Keratinocyte (primary cell): ENCODE measurements at places on chromosomes 16 and 17.
A peak's percentile ranks its signal among the peaks of the same experiment; 100 is the strongest.

DNA sequence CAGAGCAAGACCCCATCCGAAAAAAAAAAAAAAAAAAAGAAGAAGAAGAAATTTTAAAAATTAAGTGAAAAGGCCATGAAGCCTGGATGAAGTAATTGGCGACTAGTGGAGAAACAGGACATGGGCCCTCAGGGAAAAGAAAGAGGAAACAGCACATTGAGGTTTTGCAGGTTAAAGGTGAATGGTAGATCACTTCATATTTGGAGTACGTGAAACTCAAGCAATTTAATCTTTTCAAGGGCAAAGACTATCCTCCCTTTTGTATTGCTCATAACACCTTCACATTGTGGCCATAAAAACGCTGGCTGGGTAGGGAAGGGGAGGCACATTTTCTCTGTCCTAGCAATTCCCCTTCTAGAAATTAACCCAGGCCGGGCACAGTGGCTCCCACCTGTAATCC, 53.1 kb downstream of the LITAF start:
- H3K4me3 ChIP-seq: no peak overlapping the region
- H3K36me3 ChIP-seq: no peaks in the 10 kb centered on the region
- no peak overlapping the region for H3K27ac ChIP-seq
- peaks cover 17% of the 10 kb centered on the region for H3K4me1 ChIP-seq
- DNase-seq: no peak

DNA sequence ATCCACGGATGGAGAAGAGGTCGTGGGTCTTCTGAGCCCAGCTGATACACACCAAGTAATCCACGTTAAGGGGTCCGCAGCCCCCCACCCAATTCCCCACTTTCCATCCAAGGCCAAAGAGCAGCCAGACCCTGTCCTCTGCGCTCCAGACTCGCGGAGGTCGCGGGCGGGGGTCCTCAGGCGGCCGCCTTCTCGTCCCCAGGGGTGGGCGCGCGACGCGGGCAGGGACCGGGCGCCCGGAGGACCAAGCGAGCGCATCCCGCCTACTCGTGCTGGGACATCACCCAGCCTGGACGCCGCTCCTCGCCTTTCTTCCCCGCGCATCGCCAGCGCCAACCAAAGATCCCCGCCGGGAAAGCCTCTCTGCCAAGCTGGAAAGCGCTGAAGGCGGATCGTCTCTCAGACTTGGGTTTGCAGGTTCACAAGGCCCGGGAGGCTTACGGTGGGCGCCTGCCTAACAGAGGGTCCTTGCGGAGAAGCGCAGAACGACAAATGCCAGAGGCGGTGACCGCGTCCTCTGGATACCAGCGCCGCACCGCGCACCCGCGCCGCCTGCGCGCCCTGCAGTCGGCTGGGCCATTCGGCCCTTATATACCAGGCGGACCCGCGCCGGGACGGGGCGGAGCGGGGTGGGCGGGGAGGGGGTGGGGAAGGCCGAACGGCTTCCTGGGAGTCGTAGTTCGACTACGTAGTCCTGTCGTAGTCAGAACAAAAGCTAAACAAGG, 471.6 kb downstream of the SOX9 start:
- no peak for DNase-seq
- peaks cover 19% of the 10 kb centered on the region for H3K4me1 ChIP-seq
- H3K27me3 ChIP-seq: no peaks in the 10 kb centered on the region
- peak overlapping the region; percentile 97 for H3K27ac ChIP-seq

GRCh38 chr17:83035722-83036121, 43.7 kb upstream of the METRNL start:
- no peaks in the 10 kb centered on the region for H3K36me3 ChIP-seq
- no peak overlapping the region for H3K4me3 ChIP-seq
- H3K27ac ChIP-seq: no peak overlapping the region

DNA sequence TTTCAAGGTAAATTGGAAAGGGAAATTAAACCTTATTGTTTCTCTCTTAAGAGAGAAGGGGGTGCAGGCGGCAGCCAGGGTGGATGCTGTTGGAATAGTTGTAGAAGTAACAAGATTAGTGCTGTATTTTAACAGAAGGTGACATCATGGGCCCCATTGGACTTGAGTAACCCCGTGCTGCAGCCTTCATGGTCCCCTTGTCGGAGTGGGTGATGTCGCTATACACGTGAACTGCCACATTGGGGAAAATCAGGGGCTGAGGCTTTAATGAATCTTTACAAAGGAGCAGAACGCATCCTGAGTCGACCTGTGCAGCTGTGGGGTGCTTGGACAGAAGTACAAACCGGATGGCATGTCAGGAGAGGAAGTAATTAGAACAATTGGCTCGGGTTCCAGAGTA, 3.2 kb downstream of the SNX11 start:
- no peak overlapping the region for H3K27ac ChIP-seq
- DNase-seq: no peak
- H3K4me3 ChIP-seq: no peak overlapping the region

DNA sequence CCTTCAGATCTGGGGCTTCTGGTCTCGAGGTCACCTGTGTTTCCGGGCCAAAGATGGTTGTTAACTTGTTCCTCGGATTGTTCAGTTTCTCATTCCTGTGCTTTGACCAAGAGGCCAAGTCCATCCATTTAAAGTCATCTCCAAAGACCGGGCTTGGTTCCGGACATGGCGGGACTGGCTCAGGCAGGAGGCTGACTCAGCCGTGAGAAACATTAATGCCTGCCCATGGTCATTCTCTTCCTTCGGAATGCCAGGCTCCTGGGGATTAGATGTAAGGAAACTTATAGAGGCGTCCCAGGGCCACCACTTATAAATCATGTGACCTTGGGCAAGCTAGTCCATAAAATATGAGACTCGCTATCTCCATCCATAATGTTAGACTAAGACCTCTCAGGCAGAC, 13.6 kb upstream of the NKD1 start:
- no peak overlapping the region for H3K4me3 ChIP-seq
- no peak for DNase-seq
- peaks cover 25% of the 10 kb centered on the region for H3K4me1 ChIP-seq
- no peak overlapping the region for H3K27ac ChIP-seq
- no peaks in the 10 kb centered on the region for H3K27me3 ChIP-seq

- H3K27ac ChIP-seq: no peak overlapping the region
- no peaks in the 10 kb centered on the region for H3K27me3 ChIP-seq
- no peak overlapping the region for H3K4me3 ChIP-seq
- peaks cover 28% of the 10 kb centered on the region for H3K4me1 ChIP-seq
- H3K36me3 ChIP-seq: peaks cover 6% of the 10 kb centered on the region
Observed at GRCh38 chr16:11672206-11673090, 4.2 kb downstream of the SNN start.

DNA sequence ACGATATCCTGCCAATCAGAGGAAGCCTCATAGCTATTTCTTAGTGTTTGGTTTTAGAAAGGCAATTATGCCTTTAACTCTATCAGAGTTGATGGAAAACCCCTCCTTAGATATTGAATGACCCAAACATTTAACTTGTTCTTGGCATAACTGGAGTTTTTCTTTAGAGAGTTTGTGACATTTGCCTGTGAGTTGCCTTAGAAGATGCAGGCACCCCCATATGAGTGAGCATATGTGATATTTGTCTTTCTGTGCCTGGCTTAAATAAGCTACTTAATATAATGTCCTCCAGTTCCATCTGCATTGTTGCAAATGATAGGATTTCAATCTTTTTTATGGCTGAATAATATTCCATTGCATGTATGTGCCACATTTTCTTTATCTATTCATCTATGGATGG, 19.6 kb upstream of the B4GALNT2 start:
- no peaks in the 10 kb centered on the region for H3K36me3 ChIP-seq
- H3K27me3 ChIP-seq: no peaks in the 10 kb centered on the region
- H3K27ac ChIP-seq: peak overlapping the region; percentile 63
- H3K4me1 ChIP-seq: peaks cover 63% of the 10 kb centered on the region
- no peak overlapping the region for H3K4me3 ChIP-seq

GRCh38 chr16:51025588-51026290, 125.3 kb downstream of the SALL1 start:
- H3K36me3 ChIP-seq: no peaks in the 10 kb centered on the region
- no peak overlapping the region for H3K4me3 ChIP-seq
- no peaks in the 10 kb centered on the region for H3K27me3 ChIP-seq
- no peaks in the 10 kb centered on the region for H3K4me1 ChIP-seq
- no peak overlapping the region for H3K27ac ChIP-seq
- DNase-seq: no peak

DNA sequence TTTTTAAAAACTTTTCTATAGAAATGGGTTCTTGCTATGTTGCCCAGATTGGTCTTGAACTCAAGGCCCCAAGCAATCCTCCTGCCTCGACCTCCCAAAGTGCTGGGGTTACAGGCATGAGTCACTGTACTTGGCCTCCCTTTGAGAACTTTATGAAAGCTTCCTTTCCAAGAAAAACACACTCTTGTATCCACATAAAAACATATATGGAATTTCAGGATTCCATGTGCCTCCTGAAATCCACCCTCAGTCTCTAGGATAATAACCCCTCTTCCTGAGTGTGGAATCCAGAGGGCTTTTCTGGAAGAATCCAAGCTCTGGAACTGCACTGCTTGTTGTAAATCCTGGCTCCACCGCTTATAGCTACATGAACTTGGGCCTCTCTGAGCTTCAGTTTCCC, 53.2 kb upstream of the MRTFB start:
- no peaks in the 10 kb centered on the region for H3K4me1 ChIP-seq
- DNase-seq: no peak
- no peak overlapping the region for H3K4me3 ChIP-seq
- no peaks in the 10 kb centered on the region for H3K36me3 ChIP-seq
- H3K27ac ChIP-seq: no peak overlapping the region

GRCh38 chr16:30445149-30445407, 596 bp downstream of the SEPHS2 start:
- no peak for DNase-seq
- H3K27me3 ChIP-seq: no peaks in the 10 kb centered on the region
- peak overlapping the region; percentile 80 for H3K4me3 ChIP-seq
- H3K4me1 ChIP-seq: peaks cover 17% of the 10 kb centered on the region
- H3K27ac ChIP-seq: peak overlapping the region; percentile 89

DNA sequence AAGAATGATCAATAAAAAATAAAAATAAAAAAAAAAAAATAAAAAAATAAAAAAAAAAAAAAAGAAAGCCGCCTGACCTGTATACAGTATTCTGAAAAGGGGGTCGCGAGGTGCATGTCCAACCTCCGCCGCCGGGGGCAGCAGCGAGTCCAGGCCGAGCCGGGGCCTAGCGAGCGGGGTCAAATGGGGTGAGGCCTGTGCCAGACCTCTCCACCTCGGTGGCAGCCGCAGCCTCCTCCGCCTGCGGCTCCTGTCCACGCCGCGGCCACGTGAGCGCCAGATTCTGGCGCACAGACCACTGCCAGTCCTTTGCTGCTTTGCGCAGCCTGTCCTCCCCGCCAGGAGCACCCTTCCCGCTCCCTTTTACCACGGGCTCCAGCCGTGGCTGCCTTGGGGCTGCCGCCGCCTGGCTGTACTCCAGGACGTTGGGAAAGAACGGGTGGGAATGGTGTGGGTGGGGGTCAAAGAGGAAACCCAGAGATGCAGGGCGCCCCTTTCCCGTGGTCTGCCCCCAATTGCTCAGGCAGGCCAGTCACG, 2.4 kb upstream of the BCKDK start:
- peaks cover 11% of the 10 kb centered on the region for H3K36me3 ChIP-seq
- no peak for DNase-seq
- no peak overlapping the region for H3K4me3 ChIP-seq
- H3K4me1 ChIP-seq: peaks cover 5% of the 10 kb centered on the region
- no peak overlapping the region for H3K27ac ChIP-seq

DNA sequence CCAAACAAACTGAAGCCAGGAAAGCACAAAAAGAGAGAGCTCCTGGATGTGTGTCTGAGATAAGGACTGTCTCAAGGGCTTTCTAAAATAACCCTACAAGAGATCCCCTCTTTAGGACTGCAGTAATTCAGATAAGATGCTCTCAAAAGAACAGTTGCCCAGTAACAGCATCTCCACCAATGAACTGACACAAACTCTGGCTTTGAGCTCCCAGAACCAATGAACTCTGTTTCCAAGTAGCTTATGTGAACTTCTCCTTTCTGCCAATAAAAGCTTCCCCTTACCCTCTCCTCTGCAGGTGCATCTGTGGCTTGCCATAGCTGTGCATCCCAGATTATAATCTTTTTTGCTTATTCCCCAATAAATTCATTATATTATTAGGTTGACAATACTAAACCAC, 421.5 kb downstream of the SLC39A11 start:
- H3K4me3 ChIP-seq: no peak overlapping the region
- no peak for DNase-seq
- no peak overlapping the region for H3K27ac ChIP-seq

DNA sequence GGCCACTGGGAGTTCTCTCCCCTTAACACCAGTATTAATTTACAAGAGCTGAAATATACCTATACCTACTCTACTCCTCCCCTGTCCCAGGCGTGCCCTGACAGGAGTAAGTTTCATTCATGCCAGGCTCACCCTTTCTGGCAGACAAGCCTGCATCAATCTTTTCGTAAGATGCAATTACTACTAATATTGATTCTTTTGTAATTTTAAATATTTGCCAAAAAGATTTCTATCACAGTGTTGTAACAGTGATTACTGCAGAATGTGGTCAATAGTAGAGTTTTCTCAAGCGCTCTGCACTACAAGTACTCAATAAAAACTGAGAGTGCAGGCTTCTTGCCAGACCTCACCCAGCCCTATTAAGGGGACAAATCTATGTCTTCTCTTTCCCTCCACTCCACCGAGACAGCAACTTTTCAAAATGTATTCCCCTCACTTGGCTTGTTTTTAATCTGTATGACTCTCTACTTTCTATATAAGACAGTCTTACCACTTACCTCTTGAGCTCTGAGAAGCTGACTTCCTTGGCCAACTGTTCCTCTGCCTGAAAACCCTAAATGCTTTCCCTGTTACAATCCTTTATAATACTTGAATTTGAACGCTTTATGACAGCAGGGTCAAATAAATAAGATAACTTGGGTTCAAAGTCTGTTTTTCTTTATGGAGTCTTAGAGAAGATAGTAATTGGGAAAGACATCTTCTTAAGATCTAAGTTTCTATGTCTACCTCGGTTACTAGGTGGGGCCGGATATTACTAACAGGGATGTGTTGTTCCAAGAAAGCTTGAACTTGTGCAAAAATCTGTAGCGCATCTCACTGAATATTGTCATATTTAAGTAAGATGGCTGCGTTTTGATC, at the start of gene TMIGD1:
Gene TMIGD1 (minus strand): TSS at position 555 of the 858 bp plus-strand sequence. CDS start 1,924 bp downstream, outside the sequence.
- H3K4me1 ChIP-seq: peaks cover 29% of the 10 kb centered on the region
- no peaks in the 10 kb centered on the region for H3K36me3 ChIP-seq
- peak within 1 kb of the TSS; percentile 18 for H3K4me3 ChIP-seq
- H3K27ac ChIP-seq: peak within 1 kb of the TSS; percentile 90

GRCh38 chr16:84611041-84611440, 6.8 kb downstream of the COTL1 start:
- H3K4me1 ChIP-seq: peaks cover 16% of the 10 kb centered on the region
- no peak overlapping the region for H3K4me3 ChIP-seq
- no peak for DNase-seq

GRCh38 chr16:85554889-85555718, 58.0 kb upstream of the GSE1 start:
- peak overlapping the region; percentile 60 for H3K4me3 ChIP-seq
- peak overlapping the region; percentile 43 for H3K27ac ChIP-seq
- H3K4me1 ChIP-seq: peaks cover 24% of the 10 kb centered on the region

GRCh38 chr17:59778996-59779395, 71.5 kb downstream of the VMP1 start:
- H3K36me3 ChIP-seq: no peaks in the 10 kb centered on the region
- no peak overlapping the region for H3K27ac ChIP-seq
- H3K4me1 ChIP-seq: peaks cover 15% of the 10 kb centered on the region

- no peak overlapping the region for H3K27ac ChIP-seq
- DNase-seq: no peak
- H3K36me3 ChIP-seq: peaks cover 2% of the 10 kb centered on the region
- H3K27me3 ChIP-seq: no peaks in the 10 kb centered on the region
Observed at GRCh38 chr16:53220585-53220984, 165.8 kb downstream of the CHD9 start.

- no peaks in the 10 kb centered on the region for H3K4me1 ChIP-seq
- no peak for DNase-seq
- H3K36me3 ChIP-seq: no peaks in the 10 kb centered on the region
- no peak overlapping the region for H3K4me3 ChIP-seq
- no peak overlapping the region for H3K27ac ChIP-seq
Observed at GRCh38 chr17:40727447-40728231, 24.1 kb upstream of the KRT24 start.
